ENCODE measurements at places on chromosomes 1 and 21.

DNA sequence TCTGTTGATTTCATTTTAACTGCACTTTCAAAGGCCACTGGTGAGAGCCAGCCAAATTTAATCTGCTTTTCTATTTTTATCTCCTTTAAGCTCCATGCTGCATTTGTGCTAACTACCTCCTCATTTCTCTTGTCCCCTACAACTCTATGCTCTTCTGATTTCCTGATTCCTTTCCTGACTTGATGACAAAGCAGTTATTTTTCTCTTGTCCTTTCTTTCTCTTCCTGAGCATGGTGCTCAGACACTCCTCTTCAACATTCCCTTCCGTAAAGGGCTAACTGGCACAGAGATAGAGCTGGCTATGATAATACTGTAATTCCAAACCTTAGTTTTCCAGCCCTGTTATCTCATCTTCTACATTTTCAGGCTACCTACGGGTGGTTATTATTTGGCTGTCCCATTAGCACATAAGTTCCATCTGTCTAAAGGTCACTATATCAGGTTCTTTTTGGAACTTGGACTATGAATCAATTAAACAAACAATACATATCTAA is 6.8 kb upstream of the BCAS2 start:
- DNase-seq, result no peak

DNA sequence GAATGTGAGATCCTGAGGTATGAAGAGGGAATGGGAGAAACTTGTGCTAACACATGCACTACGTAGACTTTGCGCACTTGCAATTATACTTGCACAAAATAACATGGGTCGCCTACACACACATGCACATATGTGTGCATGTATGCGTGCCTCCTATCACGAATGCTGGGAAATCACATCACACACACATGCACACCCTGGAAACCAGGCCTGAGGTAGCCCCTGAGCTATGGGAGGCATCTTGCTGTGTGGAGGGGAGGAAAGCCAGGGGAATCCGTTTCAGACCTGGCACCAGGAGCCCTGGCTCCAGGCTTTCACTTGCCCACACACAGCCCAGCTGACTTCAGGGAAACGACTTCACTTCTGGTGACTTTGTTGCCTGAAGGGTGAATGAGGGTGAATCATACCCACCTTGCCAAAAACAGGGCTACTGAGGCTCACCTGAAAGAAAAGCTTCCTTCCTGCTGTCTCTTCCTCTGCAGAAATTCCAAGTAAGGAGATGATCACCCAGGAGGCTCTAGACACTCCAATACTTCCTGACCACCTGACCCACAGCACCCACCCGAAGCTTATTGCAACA is 136.0 kb upstream of the NGF start:
- no peak for DNase-seq

DNA sequence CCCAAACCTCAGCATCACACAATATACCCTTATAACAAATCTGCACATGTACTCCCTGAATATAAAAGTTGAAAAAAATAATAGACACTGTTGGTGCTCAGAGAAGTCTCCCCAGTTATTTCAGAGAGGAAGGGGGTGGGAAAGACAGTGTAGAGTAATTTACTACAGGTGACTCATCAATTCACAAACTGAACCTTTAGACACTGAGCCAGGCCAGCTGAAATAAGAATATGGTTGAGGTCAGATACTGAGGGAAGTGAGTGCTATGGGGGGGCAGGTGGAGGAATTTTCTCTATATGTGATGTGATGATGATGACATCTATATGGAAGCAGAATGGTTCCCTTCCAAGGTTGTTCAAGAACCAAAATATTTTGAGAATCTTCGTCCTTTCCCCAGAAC is 50.1 kb downstream of the MRPL39 start:
- DNase-seq, result no peak

DNA sequence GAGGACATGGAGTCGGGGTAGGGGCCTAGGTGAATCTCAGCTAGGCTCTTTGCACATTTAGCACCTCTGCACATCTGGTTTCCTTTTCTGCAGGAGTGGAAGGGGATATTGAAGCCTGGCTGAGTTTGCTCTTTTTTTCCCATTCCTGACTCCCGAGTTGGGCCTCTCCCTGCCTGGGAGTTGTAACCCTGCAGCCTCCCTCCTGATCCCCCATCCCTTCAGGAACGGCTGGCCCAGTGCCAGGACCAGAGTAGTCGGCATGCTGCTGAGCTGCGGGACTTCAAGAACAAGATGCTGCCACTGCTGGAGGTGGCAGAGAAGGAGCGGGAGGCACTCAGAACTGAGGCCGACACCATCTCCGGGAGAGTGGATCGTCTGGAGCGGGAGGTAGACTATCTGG is 836 bp downstream of the OLFML3 start:
- DNase-seq, result no peak

GRCh38 chr1:3237570-3237969 is 168.6 kb downstream of the PRDM16 start:
- no peak for DNase-seq

GRCh38 chr1:54358503-54359168 is 47.6 kb downstream of the SSBP3 start:
- DNase-seq, result no peak

DNA sequence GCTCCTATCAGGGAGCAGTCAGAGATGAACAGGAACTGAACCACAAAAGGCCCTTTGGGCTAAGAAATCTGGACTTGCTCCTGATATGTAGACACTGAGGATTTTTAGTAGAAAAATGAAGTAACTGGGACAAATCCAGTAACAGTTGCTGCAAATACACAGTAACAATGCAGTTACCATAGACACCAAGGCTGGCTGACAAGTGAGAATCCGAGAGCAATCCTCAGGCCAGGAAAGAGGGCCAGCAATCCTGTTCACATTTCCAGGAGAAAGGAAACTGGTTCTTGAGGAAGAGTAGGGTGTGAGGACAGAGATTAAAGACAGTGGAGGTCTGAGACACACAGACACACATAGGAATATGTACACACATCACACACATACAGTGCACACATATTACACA is 9.3 kb upstream of the LORICRIN start:
- no peak for DNase-seq

DNA sequence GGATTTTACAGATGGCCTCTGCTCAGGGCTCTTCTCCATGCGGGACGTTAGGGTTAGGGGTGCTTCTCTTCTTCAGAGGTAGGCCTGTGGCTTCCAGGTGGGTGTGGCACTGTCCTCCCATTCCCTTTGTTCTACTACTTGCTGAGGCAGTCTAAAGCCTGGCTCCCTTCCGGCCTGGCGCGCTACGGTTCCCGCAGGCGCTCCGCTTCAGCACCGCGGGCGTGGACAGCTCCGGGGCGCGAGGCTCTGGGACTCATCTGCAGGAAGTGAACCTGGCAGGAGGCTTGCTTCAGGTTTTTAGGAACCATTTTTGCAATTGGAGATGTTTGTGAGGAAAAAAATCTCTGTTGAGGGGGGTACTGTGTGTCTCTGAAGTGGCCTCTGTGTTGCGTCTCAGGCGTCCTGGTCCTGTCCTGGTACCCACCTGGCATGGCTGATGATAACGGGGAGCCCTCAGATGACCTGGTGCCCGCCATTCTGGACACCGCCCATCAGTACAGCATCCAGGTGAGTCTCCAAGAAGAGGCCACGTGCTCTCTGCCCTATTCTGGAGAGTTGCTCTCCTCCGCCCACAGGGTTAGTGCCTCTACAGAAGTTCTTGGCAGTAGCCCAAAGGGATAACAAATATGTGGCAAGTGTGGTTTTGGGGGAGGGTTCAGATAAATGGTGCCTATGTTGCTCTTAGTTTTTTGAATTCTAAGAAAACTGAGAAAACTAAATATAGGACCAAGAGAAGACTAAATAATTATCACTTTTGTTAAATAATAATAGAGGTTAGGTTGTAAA is 1.9 kb downstream of the MANEAL start:
- DNase-seq, result no peak

DNA sequence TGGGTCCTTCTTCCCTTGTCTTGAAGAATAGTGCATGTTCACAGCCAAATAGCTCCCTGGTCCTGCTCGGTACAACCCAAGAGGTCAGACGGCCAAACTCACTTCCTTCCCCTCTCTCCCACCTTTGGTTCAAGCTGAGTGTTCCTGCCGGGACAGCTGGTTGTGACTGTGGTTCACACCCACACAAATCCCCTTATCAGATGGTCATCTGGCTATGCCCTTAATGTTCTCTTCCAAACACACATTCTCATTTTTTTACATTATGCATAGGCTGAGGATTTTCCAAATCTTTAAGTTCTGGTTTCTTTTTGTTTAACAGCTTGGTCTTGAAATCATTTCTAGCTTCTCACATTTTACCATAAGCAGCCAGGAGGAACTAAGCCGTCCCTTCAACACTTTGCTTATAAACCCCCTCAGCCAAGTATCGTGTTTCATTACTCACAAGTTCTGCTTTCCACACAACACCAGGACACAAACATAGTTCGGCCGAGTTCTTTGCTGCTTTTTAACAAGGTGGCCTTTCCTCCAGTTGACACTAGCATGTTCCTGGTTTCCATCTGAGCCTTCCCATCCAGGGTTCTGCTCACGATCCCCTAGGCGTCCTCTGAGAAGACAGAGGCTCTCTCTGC is 19.7 kb upstream of the TSPEAR start:
- no peak for DNase-seq

DNA sequence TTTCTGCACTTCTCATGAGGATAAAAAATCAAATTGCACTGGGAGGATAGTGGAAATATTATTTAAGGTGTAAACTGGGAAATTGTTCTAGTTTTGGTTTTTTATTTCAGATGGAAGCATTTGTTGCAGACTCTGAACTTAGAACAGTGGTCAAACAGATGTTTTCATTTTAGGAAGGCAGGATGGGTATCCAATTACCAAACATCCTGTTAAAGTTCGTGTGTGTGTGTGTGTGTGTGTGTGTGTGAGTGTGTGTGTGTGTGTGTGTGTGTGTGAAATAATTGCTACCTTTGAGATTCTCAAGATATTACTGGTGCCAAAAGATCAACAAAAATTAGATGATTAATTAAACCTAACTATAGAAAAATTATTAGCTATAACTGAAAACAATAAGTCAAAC is 24.3 kb upstream of the DUSP10 start:
- no peak for DNase-seq

DNA sequence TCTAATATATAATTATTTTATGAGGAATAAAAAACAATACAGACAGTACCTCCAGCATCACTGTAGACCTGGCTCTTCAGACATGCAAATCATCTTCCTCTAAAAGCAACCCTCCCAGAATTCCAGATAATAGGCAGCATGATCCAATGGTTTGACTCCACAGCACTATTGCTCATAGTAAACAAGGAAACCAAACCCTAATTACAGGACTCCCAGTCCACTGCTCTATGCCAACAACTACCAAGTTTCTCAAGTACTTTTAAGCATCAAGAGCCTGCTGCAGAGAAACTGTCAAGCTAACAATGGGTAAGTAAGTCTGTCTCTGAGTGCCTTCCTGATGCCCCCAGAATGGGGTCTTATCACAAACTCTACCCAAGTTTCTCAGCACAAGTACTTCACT is 57.2 kb downstream of the EYA3 start:
- no peak for DNase-seq

DNA sequence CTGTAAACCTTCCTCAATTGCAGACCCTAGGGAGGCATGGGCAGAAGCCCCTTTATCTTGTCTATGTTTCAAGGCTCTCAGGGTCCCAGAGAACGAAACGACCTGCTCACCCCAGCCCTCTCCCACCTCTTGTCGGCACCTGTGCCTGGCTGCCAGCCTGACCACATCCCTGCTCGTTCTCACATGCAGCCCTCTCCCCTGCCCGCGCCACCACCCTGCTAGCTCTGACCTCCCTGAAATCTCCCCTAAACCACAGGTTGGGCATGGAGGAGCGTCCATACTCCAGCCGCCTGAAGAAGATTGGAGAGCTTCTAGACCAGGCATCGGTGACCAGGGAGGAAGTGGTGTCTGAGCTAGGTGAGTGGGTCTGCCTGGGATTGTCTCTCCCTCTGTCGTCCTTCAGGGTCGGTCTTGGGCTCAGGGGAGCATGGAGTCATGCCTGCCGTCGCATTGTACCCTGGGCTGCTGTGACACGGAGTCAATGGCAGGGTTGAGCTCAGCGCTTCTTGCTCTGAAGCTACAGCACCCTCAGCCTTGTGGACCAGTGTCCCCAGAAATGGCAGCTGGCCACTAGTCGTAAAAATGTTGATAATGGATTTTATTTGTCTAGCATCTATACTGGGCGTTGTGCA is 3.6 kb downstream of the ADPRS start:
- no peak for DNase-seq

DNA sequence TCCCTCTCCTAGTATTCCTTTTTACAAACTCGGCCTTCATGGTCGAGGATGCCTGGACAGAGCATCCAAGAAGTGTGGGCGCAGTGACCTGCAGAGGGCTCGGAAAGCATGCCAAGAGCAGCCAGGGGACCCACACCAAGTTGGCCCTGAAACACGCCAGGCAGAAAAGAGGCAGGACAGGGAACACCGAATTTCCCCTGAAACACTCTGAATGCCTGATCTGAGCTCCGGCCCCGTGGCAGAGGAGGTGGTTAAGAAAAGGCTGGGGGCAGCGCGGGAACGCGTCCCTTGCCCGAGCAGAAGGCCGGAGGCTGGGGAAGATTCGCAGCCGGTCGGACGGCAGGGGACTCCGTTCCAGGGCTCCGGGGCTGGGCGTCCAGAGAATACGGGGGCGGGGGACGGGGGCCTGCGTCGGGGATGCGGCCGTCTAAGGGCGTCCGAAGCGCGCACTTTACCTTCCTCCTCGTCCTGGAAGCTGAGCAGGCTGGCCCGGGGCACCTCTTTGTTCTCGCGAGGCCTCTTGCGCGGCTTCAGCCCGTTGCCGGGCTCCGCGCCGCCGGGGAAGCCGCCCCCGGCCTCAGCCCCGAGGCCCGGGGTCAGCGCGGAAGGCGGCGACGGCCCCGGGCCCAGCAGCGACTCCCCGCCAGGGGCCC is 558 bp downstream of the PAXBP1 start:
- no peak for DNase-seq

DNA sequence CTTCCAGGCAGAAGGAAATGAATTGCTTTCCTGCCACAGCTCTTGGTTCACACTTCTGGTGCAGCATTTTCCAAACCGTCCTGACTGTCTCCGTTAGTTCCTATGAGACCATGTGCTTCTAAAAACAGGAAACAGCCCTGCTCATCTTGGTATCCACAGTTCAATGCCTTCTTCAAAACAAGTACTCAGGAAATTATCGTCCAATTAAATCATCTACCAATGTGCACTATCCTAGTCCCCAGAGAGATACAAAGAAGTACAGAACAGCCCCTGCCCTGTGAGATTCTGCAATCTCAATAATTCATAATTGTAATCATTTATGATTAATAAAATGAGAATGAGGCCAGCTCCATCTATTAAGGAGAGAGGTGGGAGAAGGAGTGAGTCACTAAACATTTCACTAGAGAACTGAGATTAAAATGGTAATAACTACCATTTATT is 11.2 kb downstream of the CLEC20A start:
- DNase-seq, result no peak

DNA sequence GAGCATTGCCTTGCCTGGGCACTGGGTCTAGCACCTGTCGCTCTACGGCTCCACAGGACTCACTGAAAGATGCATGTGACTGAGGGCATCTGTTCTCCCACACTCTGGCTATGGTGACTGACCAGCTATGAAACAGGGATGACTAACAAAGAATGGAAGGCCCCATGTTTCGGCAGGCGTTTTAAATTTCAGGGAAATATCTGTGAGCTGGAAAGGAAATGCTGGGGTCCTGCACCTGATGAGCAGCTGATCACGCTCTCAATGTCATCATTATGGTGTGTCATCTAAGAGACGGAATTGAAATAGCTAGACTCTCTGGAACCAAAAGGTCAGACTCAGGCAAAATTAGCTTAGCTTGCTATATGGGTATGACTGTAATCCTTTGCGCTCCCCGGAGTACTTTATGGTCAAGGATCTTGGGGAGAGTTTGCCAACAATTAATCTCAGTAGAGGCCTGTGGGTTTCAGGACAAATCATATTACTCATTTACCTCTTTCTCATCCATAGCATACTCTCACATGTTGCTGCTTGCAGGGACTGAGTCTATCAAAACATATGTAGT is 24.5 kb upstream of the PALMD start:
- DNase-seq, result no peak
